ENCODE measurements at places on chromosomes 6 and 20.

DNA sequence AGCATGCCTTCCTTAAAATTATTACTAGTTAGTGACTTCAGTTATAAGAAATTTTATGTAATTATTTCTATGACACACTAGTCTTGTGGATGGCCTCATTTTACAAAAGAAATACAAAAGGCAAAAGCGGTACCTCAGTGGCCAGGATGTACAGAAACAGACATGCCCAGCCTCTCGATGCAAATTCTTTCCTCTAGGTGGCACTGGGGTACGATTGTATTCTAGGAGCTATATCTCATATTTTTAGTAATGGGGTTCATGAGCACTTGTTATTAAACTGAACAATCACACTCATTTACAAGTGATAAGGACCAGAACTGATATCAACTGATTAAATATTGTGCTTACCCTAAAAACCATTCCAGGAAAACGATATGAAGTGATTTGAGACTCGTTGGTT, 59.8 kb downstream of the SOD2 start:
- DNase-seq, result no peak

- DNase-seq, result no peak
Measured at GRCh38 chr6:143939364-143939763, 68.7 kb downstream of the PLAGL1 start.

- DNase-seq, result no peak
Measured at GRCh38 chr6:52049252-52050050, 38.0 kb downstream of the PKHD1 start.

DNA sequence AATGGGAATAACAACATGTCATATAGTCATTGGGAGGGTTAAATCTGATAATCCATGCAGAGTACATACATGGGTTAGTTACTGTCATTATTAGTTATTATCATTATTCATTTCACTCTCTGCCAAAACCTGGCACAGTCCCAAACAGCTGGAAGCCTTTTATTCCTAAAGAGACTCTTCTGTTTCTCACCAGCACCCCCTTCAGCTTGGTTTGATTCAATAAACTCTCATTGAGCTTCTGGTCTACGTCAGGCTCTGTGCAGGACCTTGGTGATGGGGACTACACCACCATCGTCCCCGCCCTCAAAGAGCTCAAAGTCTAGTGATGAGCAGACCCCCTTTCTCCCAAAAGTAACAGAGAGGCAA, 2.3 kb downstream of the KCNK15 start:
- DNase-seq, result no peak

DNA sequence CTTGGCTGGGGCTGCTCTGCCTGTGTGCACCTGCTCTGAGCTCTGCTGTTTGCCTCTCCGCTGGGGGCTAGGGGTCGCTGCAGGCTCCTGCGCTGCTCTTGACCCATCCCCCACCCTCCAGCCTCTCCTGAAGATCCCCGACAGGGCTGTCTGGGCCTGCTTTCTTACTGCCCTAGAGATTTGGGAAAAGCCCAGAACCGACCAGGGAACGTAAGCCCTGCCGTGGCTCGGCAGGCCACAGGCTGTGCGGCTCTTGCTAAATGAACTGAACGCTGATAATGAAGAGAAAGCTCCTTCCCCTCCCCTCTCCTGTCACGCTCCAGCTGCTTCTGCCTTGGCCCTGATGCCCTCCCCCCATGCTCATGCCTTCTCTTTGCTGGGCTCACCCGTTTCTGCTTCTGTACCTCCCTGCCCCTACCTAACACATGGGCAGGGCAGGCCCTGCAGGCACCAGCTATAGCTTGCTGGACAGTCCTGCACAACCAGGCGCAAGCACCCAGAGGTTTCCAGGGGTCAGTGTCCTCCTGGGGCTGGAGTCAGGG, 32.0 kb upstream of the PCMTD2 start:
- no peak for DNase-seq

DNA sequence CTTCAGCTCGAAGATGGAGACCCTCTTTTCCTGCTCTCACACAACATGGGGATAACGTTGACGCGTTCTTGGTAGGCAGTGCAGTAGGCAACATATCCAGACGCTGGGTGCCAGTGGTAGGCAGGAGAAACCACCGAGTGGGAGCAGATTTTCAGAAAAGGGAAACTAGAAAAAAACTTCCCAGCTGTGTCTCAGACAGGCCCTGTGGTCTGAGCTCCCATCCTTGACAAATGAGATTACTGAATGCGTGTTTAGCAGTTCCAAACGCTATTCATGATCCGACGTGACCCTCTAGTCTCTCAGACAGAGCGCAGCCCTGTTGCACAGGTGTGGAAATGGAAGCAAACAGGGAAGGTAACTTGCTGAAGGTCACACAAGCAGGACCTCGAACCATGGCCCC, 83.9 kb upstream of the DUSP22 start:
- no peak for DNase-seq

GRCh38 chr20:48470141-48470540, 357.7 kb downstream of the PREX1 start:
- no peak for DNase-seq

DNA sequence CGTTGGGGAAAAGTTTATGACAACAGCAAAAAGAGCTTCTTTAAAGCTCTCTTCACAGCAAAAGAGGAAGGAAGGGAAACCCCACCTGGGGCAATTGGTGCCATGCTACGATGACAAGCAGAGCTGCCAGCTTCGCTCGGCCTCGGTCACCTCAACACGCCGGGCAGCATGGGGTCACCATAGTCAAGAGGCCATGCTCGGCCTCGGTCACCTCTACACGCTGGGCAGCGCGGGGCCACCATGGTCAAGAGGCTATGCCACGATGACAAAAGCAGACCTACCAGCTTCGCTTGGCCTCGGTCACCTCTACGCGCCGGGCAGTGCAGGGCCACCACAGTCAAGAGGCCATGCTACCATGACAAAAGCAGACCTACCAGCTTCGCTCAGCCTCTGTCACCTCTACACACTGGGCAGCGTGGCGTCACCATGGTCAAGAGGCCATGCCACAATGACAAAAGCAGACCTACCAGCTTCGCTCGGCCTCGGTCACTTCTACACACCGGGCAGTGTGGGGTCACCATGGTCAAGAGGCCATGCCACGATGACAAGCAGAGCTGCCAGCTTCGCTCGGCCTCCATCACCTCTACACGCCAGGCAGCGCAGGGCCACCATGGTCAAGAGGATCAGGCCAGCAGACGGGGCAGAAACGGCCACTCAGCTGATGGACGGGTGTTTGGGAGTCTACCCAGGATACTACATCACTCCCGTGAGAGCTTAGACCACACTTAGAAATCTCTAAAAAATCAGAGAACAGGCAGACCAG, 12.1 kb downstream of the APMAP start:
- DNase-seq, result no peak

- DNase-seq, result no peak
Measured at GRCh38 chr6:157186785-157187181, 136.5 kb downstream of the TMEM242 start.

- no peak for DNase-seq
Measured at GRCh38 chr6:167767715-167768107, 59.0 kb upstream of the AFDN start.

- DNase-seq, result no peak
Measured at GRCh38 chr6:113009682-113010081, 662.6 kb downstream of the RFPL4B start.

DNA sequence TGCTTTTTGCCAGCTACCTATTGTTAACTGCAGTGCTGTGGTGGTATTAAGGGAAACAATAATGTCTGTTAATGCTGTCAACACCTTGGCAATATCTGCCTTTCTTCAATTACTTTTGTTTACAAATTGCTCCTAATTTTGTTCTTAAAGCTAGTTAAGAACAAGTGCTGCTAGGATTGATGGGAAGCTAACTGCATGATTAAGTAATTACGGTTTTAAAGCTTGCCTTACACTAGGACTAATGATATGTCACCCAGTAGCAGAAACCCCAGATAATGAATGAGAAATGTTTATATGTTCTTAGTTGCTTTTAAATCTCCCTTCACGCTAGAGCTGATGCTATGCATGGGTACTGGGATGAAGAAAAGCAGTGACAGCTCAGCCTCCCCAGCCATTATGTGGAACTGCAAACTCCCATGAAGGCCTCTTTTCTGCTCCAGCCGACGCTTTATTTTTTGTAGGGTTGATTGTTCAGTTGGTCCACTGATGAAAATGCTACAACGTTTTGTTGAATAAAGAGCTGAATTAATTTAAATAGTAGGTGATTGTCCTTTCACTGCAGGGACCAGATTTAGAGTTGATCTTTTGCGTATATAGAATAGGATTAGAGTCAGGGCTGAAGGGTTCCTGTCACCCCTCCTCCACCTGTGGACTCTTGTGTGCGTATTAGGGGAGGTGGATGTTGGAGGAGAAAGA, 610.5 kb downstream of the TFAP2B start:
- DNase-seq, result no peak

DNA sequence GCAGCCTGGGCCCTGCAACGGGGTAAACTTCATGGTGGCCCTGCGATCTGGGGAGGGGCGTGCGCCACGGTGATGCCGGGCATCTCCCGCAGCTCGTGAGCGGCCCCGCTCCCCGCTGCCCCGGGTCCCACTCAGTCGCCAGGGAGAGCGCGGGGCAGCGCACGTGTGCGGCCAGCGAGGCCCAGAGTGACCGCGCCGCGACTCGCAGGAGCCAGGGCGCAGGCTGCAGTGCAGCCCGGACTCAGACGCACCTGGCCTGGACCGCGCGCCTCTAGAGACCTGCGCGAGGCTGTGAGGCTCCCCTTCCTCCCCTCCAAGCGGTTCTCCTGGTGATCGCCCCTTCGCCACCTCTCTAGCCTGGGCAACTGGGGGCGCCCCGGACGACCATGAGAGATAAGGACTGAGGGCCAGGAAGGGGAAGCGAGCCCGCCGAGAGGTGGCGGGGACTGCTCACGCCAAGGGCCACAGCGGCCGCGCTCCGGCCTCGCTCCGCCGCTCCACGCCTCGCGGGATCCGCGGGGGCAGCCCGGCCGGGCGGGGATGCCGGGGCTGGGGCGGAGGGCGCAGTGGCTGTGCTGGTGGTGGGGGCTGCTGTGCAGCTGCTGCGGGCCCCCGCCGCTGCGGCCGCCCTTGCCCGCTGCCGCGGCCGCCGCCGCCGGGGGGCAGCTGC, 652 bp downstream of the BMP6 start:
- DNase-seq, result no peak

DNA sequence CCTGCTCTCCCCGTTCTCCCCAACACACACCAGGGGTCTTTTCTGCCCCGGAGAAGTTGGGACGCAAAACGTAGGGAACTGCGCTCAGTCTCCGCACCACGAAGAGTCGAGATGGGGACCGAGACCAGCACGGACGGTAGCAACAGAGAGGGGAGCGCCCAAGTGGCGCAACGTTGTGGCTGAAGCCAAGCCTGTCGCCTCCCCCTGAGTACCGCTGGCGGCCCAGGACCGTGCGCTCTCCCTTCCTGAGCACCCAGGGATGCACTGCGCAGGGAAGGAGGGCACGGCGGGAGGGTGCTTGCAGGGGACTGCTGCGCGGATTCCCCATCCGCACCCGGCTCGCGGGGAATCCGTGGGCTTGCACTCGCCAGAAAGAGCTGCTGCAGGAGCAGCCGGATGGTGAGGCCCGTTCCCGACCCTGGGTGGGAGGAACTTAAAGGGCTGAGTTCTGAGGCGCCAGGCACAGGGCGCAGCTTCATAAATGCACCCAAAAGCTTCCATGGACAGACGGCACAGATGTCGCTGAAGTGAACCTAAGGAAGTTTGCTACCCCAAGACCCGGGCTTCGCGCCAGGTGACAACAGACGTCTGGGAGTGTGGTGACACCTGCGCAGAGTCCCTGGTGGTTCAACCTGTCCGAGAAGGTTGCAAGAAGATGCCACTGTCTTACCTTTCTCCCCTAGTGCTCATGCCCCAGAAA, 178.7 kb downstream of the TBXT start:
- no peak for DNase-seq

GRCh38 chr20:17479063-17479657, 52.0 kb downstream of the BFSP1 start:
- DNase-seq, result no peak

DNA sequence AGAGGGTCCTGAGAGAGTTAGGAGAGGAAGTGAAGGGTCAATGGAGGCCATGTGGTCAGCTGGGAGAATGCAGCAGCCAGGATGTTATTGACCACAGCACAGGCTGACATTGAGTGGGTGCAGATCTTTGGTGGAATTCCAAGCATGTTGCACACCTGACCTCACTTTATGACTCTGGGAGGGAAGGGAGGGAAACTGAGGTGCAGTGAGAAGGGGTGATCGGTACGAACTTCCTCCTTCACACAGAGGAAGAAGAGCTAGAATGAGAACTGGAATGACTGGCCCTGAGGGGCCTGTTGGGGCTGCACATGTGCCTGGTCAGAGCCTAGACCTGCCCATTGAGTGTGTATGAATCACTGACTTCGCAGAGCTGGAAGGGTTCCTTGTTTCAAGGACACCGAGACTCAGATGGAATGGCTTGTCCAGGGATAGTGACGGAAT, 9.8 kb downstream of the FAM83D start:
- no peak for DNase-seq

GRCh38 chr6:138817799-138818198, 21.9 kb downstream of the ECT2L start:
- DNase-seq, result no peak

DNA sequence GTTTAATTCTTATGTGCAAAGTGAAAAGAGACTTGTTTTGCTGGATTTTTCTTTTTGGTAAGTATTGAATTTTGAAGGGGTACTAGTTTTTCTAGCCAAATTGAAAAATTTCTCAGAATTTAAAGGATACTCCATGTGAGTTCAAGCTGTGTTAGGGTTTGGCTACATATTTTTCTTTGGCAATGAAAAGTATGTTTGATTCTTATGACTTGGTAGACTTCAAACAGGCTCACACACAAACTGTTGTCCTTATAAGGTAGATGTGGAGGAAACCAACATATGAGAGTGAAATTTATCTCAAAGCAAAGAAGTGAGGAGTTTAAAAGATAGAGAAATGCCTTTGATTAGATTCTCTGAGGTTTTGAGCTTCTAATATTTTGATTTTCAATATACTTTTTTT, 356.7 kb downstream of the BCKDHB start:
- DNase-seq, result no peak

- no peak for DNase-seq
Measured at GRCh38 chr6:139354189-139354588, 20.3 kb downstream of the CITED2 start.

GRCh38 chr6:11835065-11835464, 56.5 kb upstream of the ADTRP start:
- DNase-seq, result no peak

DNA sequence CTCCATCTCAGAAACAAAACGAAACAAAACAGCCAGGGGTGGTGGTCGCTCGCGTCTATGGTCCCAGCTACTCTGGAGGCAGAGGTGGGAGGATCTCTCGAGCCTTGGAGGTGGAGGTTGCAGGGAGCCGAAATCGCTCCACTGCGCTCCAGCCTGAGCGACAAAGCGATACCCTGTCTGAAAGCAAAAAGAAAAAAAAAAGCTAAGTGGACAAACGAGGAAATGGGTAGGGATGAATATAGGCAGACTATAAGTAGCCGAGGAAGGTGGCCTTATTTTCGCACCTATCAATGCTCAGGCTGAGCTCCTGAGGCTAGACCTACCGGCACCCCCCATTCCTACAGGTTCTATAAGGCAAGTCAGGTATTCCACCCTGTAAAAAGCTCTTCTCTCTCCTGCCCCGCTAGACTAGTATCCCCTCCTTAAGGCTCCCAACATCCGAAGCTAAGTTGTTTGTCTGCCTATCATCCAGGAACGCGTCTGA, 650 bp upstream of the CASP8AP2 start:
- DNase-seq, result peak; percentile 23

- DNase-seq, result no peak
Measured at GRCh38 chr6:7468382-7469081, 72.9 kb upstream of the DSP start.

- peak; percentile 39 for DNase-seq
Measured at GRCh38 chr20:25294459-25295385, 46.8 kb downstream of the PYGB start.

Measured in activated T-helper 2 cell treated with anti-CD3 and anti-CD28 coated beads, Interferon-gamma antibody, Interleukin-2, Interleukin-4, amounts not matched to agents 10 μg/mL and 5 μg/mL and 100 μg/mL, durations not matched to agents 14 hours and 24 hours and 36 hours (primary cell).